ENCODE measurements at places on chromosomes 5 and 9.

DNA sequence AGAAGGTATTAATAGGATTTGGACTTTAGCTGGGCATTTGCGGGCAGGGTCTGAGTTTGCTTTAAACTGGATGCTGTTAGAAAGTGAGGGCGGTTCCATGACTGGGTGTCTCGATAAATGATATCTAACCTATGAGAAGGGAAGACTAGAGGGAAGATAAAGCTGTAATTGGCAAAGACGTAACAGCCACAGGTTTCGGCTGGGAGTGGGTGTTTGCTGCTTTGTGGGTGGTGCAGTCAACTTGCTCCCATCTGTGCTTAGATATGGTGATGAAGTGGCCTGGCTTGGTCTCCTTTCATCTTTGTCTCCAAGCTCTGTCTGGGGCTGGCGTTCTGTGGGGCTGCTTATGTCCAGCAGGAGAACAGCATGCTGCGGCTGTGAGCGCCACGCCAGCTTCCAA, 23.3 kb downstream of the OR2V1 start:
- DNase-seq, result no peak

GRCh38 chr5:140239939-140240700, 62.8 kb downstream of the PFDN1 start:
- DNase-seq, result peak; percentile 76

DNA sequence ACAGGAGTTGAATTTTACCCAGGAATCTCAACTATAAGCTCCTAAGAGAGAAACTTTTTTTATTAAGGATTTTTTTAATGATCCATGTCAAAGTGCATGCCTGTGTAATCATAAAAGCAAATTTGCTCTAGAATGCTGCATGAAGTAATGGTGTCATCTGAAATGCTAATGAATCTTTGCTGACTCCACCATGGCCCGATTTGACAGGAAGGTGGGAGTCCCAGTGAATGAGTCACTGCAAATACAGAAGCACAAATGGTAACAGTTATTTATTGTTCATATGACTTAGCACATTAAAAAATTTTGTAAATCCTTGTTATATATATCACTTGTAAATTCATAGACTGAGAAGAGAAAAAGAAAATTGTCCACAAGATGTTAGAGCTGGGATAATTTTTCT, 341.3 kb downstream of the RASEF start:
- DNase-seq, result no peak

GRCh38 chr5:136169218-136169617, 23.7 kb downstream of the SMIM32 start:
- no peak for DNase-seq

- DNase-seq, result no peak
Measured at GRCh38 chr9:24071716-24072115, 245.7 kb upstream of the ELAVL2 start.

DNA sequence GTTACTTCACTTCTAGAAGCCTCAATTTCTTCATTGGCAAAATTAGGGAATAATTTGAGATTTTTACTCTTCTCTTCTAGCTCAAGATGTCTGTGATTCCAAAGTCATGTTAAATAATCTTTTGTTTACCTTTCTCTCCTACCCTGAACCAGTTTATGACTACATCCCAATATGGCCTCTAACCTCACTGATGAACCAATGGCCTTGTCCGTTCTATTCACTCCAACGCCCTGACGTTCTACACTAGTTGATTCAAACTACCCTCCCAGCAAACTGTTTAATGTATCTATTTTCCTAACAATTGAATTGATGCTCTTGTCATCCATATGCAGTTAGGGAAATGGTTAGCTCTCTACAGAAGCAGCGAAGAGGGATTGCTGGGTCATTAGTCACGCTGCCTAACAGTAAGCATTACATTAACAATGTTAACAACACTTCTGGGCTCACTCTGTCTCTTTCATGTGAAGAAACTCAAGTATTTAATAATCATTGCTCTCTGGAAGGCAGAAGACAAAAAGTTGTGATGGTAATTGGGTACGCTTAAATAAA, 38.0 kb downstream of the RAPGEF1 start:
- no peak for DNase-seq

DNA sequence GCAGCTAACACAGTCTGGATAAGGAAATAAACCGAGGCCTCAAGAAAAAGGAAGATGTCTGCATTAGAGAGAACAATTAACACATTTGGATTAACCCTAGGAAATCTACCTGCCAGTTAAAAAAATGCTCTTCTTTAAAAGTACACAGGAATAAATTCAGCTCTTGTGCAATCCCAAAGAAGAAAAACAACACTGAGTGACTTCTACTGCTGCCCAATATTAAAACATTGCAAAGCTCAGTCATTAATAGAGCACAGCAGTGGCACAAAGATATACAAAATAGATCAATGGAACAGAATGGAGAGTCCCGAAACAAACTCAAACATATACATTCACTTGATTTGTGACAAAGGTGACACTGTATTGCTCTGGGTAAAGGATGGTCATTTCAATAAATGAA, 119.7 kb downstream of the GNAQ start:
- no peak for DNase-seq
